T-helper 17 cell (primary cell): ENCODE measurements at places on chromosomes 5 and 9. TPM values are rescaled to one million over a fixed set of nuclear protein-coding genes. Genes with fewer than 3 reads are reported as not detected.

BTNL8 gene
- total RNA-seq = not detected

GRCh38 chr5:155050384-155051019 is 36.9 kb downstream of the KIF4B start:
- no peaks in the 10 kb centered on the region for H3K4me1 ChIP-seq
- no peaks in the 10 kb centered on the region for H3K36me3 ChIP-seq
- no peak for DNase-seq

- no peaks in the 10 kb centered on the region for H3K36me3 ChIP-seq
- H3K27ac ChIP-seq = peak within 1 kb of the TSS; percentile 76
- peaks cover 33% of the 10 kb centered on the region for H3K4me1 ChIP-seq
- H3K27me3 ChIP-seq = no peaks in the 10 kb centered on the region
Measured at GRCh38 chr9:114805670-114806525, at the start of gene TNFSF15. TSS of gene TNFSF15 (minus strand) at chr9:114806039. CDS start at chr9:114806012, 27 bp downstream.

GRCh38 chr5:88154891-88155290 is 113.8 kb downstream of the TMEM161B start:
- peaks cover 55% of the 10 kb centered on the region for H3K27me3 ChIP-seq
- no peak overlapping the region for H3K27ac ChIP-seq
- H3K4me3 ChIP-seq = no peak overlapping the region
- no peaks in the 10 kb centered on the region for H3K36me3 ChIP-seq
